ENCODE measurements at places on chromosomes 3 and 15. TPM values are rescaled to one million over a fixed set of nuclear protein-coding genes. Genes with fewer than 3 reads are reported as not detected.

Gene C3orf20
- total RNA-seq: 0.17 TPM

Gene LINGO1
- 93.7 TPM for total RNA-seq

GRCh38 chr3:63949005-63949404 lies 36.8 kb upstream of the SCAANT1 start:
- no peak for DNase-seq

DNA sequence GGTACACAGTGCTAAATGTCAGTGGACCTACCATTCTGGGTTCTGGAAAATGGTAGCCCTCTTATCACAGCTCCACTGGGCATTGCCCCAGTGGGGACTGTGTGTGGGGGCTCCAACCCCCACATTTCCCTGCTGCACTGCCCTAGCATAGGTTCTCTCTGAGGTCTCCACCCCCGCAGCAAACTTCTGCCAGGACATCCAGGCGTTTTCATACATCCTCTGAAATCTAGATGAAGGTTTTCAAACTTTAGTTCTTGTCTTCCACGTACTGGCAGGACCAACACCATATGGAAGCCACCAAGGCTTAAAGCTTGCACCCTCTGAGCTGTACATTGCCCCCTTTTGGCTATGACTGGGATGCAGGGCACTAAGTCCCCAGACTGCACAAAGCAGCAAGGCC lies 788.2 kb upstream of the ALCAM start:
- DNase-seq: no peak

- DNase-seq: no peak
These were observed 51.5 kb upstream of the CHST2 start for GRCh38 chr3:143068059-143068458.

DNA sequence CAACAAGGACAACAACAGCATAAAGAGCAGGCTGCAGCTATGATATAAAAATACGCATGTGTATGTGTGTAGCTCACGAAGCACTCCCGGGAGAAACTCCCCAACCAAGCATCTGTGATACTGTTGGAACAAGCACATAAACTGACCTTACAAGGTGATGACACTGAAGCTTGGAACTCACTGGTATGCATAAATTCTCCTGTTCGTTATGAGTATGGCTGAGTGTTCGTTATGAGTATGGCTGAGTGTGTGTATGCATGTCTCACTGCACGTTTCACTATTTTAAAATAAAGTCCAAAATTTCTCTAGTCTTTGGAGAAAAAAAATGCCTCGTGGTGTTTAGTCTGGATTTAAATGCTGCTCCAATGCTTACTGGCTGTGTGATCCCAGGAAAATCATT lies 256.8 kb downstream of the RORA start:
- DNase-seq: no peak

GRCh38 chr3:632571-633170 lies 436.1 kb downstream of the CHL1 start:
- DNase-seq: peak; percentile 74

DNA sequence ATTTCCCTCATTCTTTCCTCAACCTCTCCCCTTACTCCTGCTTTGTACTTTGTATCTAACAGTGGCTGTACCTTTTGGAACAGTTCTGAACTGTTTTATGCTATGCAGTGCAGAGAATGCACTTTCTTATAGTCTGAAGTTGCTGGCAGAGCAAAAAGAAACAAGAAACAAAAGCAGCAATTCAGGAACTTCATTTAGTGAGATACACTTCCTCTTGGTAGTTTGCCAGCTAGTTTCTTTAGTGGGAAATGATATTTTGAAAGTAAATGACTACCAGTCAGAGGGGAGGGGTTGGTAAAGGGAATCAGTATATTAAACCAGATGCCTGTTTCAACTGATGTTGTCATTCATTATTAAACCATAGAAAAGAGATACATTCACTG lies 55.0 kb upstream of the CHD2 start:
- DNase-seq: peak; percentile 60

DNA sequence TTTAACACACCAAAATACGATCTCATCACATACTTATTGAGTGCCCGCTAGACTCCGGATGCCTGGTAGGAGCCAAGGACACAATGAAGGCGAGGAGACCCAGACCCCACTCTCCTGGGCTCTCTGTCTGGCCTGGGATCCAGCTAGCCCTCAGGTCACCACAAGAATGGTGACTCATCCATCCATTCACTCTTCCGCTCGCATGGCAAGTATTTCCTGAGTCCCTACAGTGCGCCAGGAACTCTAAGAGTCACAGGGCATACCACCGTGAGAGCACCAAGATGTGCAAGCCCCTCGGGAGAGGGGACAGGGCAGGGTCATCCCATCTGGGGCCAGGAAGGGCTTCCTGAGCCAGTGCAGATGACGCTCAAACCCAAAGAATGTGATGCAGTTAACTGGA lies 101.6 kb upstream of the PRR20G start:
- DNase-seq: no peak

- DNase-seq: no peak
These were observed 50.2 kb downstream of the CA12 start for GRCh38 chr15:63331456-63331855.

DNA sequence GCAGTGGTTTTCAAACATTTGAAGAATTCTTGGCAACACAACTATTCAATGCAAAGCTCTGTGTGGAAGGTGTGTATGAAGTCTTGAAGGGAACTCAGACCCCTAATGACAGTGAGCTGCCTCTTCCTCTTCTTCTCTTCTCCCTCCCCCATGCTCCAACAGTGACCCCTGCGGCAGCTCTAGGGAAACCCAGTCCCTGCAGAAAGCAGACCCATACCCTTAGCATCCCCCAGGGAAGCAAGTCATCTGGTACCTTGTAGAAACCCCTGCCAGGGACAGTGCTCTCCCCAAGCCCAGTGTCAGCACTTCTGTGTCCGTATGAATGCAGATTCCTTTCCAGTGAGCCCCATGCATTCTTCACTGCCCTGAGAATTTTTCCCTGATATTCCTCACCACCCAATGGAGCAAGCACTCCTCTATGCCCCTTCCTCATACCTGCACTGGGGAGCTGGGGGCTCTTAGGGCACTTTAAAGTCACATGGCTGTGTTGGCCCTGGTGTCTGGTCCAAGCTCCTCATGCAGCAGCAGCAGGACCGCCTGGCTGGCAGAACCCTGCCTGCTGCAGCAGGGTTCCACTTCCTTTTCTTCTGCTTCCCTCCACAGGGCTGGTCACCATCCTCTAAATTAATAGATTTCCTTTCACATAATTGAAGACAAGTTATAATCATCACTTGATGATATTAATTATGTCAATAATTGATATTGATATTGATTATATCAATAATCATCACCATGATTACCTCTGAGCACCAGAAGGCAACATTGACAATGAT lies 442.5 kb downstream of the EPHB1 start:
- DNase-seq: no peak

DNA sequence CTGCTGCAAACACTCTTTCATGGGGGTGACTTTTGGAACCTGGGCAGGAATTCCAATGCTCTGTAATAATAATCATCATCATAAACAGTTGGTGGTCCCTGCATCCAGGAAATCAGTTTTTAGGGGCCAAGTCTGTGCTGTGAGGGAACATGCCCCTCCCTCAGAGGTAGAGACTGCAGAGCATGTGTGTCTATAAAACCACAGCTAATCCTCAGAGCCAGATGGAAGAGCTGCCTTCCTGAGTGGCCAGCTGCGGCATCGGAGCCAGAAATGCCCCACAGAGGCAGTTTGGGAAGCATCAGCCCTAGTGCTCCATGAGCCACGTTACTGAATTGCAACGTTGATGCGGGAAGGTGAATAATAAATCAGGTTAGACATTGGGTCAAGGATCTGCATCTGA lies 12.9 kb upstream of the TPM1 start:
- no peak for DNase-seq

DNA sequence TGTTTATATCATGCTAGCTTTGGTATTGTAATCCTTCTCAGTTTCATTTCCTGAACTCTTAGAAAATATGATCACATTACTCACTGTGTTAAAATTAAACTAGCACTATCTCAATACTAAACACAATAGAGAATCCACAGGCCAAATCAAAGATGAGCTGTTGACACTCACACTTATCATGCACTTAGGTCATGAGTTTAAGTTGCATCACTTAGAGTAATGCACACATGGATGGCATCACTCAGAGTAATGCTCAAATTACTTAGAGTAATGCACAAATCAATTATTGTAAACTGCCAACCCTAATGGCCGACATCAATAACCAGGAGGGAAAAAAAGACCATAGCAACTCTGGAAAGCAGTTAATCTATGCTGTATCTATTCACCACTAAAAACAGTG lies 40.0 kb upstream of the MCF2L2 start:
- no peak for DNase-seq

- peak; percentile 60 for DNase-seq
These were observed 26.1 kb upstream of the VPS8 start for GRCh38 chr3:184785890-184786279.

DNA sequence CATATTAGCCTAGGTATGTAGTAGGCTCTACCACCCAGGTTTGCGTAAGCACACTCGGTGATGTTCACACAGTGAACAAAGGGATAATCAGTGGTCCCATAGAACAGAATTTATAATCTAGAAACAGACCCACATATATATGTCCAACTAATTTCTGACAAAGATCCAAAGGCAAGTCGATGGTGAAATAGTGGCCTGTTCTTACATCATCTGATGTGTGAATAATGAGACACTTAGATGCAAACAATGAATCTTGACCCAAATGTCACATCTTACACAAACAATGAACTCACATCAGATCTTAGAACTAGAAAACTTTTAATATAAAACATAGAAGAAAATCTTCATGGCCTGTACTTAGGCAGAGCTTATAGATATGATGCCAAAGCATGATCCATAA lies 17.6 kb upstream of the TM2D3 start:
- DNase-seq: no peak

DNA sequence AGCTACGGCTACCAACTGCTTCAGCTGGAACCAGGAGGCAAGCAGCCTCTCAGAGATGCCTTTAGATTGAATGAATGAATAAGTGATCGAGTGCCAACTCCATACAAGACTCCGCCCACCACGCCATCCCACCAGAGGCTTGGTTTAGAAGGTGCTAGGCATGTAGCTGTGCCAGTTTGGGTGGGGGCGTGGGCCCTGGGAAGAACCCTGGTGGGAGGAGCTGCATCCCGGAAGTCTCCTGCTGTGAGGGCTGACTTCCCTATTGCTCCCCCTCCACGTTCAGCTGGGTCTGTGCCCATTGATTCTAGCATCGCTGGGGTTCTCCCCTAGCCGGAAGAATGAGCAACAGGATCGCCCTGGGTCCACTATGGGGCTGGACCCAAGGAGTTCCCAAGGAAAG lies 20.9 kb downstream of the LINGO1 start:
- DNase-seq: peak; percentile 98

- no peak for DNase-seq
These were observed 55.2 kb upstream of the GCNT3 start for GRCh38 chr15:59556380-59556779.

DNA sequence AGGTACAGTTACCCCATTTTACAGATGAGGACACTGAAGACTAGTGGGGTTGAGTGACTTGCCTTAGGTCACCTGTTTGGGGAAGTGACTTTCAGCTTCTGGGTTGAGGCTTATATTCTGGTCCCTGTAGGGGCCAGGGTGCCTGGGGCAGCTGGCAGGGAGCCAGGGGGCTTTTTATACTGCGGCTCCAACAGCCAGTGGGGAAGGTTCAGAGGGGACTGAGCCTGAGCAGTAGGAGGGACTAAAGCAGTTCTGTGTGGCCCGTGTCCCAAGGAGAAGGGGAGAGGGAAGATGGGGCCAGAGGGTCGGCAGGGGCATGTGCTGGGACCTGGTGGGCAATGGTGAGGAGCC lies 37.7 kb downstream of the SLC6A6 start:
- DNase-seq: no peak

DNA sequence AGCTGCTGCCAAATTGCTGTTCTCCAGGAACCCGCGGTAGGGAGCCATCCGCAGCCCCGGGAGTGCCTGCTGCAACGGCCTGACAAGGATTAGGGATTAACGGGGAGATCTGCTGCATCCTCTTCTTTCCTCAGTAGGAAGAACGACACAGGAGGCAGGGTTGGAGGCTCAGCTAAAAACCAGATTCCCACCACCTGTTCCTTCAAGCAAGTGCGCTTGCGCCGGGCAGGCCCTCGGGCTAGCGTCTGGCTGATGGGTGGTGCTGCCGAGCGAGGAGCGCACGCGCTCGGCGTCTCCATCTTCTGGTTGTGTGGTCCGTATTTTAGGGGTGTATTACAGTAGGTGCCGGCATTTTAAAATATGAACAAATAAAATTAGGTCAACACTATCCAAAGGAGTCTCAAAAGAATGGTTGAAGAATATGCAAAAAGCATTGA lies 25.4 kb upstream of the SLC25A26 start:
- DNase-seq: peak; percentile 90

- no peak for DNase-seq
These were observed 85.9 kb upstream of the IGF1R start for GRCh38 chr15:98562331-98562937.

DNA sequence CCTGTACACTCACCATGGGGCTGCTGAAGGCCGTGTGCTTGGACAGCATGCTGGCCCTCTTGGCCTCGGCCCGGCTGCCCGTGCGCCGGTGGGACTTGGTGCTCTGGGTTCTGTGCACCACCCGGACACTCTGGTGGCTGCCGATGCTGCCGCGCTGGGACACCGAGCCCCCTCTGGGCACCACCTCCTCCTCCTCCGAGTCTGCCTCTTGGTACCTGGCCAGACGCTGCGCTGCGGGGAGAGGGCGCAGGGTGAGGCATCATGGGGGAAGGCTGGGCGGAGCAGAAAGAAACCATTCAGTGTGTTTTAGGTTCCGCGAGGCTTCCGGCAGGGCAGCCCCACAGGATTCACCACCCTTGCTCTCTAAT lies 145.0 kb downstream of the ATP10A start:
- DNase-seq: no peak

DNA sequence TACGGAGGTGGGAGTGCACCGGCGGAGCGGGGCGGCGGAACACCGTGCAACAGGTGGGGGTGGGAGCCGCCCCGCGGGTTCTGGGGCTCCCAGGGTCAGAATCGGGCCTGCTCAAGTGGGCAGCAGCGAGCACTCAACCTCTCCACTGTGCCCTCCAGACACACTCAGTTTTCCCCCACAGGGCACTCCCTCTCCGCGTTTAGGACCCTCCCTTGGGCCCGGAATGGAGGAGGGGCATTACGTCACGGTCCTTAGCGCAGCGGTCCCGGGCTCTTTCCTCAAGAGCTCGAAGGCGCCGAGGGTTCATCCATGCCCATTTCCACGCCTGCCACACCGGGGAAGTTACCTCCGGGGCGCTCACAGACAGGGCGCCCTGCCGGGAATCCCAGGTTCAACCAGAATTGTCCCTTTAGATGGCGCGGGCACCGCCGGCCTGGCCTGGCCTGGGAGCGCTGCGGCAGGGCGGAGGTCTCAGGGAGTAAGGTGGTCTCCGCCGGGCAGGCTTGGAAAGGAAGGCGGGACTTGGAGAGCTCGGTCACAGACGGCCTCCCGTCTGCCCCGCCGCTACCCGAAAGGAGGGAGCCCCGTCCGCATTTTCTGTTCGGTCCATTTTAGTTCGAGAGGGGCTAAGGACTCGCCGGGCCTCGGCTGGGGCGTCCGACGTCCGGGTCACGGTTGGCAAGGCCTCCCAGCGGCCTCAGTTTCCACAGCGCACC lies 5.1 kb downstream of the RNU6-1 start:
- no peak for DNase-seq

GRCh38 chr3:42068303-42069088 lies 22.7 kb upstream of the TRAK1 start:
- DNase-seq: no peak

Data from A673 (cell line).